ENCODE measurements at places on chromosomes 2 and 18. TPM values are rescaled to one million over a fixed set of nuclear protein-coding genes. Genes with fewer than 3 reads are reported as not detected.

- no peak for DNase-seq
Measured at GRCh38 chr2:230322561-230323384, 4.2 kb upstream of the SP140L start.

DNA sequence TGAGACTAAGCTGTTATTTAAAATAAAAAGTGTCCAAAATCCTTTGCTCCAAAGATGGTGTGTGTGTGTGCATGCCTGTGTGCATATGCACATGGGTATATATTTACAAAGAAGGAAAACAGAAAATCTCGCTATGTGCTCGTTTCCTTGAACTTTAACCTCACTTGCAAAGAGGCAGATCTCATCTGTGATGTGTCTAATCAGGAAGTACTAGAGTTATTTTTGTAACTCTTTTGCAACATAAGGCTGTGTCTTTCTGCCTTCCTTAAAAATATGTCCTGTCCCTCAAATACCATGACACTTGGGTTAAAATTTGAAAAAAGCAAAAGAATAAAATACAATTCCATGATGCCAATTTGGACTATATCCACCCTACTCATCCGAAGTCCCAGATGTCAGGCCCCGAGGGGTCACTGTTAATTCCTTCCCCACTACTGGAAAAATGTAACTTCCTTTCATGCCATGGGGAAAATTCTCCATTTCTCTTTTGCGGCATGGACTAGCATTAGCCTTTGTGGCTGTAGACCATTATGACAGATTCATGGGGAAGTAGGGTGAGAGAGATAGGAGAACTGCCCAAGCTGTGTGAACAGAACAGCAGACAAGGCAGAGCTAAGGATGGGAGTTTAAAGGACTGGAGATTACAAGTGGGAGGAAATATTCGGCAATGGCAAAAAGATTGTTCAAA lies 191.3 kb downstream of the MYO1B start:
- DNase-seq: no peak

Gene BIN1
- 60.0 TPM for total RNA-seq

Gene DNAJC5G
- not detected for total RNA-seq

Gene MROH2A
- not detected for total RNA-seq

Gene KRTCAP3
- not detected for total RNA-seq

DNA sequence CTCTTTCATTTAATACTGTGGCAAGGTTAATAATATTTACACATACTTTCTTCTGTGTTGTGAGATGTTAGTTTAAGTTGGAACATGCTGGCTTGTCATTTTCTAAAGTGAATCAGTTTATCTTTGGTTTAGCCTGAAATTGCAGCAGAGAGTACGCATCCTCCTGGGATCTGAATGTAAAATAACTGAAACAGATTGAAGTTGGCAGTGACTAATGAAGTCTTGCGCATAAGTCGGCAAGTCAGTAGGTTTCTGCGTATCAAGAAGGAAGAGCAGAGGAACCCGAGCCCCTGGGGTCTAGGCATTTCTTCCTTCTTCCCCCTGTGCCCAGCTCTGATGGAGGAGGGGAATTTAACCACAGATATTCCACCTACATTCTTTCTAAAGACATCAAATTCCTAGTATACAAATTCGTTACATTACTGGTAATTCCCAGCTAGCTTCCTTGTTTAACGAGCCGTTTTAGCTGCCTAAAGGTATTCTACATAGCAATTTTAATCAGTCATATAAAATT lies 392.1 kb upstream of the RAB12 start:
- no peak for DNase-seq

DNA sequence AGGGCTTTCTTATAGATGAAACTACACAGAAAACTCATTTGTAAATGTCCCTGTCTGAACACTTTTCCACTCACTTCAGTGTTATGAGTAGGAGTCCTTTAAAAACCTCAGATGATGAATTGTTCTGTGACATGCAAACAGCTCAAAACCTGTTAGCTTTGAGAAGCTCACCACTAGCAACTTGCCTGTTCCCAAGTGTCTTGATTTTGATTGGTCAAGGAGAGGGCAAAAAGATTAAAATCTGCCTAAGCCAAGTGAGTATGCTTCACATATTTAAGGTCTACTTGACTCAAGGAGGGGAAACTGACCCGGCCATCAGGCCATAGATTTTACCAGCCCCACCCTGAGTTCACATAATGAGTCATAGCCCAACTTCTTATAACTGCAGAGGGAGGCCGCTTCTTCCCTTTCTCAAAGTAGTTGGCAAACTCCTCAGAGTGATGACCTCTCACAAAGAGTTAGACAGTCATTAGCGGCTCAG lies 45.2 kb upstream of the MEIS1 start:
- peak; percentile 9 for DNase-seq

Gene SLC19A3
- 0.51 TPM for total RNA-seq

GRCh38 chr2:12705742-12706141 lies 11.0 kb upstream of the TRIB2 start:
- no peak for DNase-seq

Gene CD8B2
- not detected for total RNA-seq

DNA sequence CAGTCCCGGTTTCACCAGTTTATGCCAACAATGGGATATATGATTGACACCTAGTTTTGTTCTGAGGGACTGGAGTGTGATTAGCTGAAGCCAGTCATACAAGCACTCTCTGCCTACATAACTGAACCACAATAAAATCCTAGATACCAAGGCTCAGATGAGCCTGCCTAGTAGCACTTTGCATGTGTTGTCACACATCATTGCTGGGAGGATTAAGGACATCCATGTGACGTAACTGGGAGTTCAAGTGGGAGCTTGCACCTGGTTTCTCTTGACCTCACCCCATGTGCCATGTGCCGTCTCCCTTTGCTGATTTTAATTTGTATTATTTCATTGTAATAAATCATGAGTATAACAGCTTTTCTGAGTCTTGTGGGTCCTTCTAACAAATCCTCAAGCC lies 90.3 kb downstream of the TMEM163 start:
- DNase-seq: no peak

Gene MARCHF4
- 0.29 TPM for total RNA-seq

DNA sequence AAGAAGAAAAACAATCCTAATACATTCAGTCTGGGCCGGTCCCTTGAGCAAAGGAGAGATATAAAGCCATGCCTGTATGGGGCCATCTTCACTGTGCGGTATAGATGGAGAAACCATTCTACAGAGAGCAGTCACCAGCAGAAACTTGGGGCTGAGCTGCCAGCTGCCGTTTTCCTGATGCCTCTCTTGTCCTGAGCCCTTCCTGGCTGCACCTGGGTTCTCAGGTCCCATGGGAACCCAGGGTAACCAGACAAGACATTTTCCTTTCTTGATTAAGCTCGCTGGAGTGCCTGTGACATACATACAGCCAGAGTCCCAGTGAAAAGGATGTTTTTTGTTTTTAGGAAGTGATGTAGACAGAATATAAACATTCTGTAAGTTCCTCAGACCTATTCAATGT lies 5.3 kb upstream of the METTL21A start:
- DNase-seq: no peak

DNA sequence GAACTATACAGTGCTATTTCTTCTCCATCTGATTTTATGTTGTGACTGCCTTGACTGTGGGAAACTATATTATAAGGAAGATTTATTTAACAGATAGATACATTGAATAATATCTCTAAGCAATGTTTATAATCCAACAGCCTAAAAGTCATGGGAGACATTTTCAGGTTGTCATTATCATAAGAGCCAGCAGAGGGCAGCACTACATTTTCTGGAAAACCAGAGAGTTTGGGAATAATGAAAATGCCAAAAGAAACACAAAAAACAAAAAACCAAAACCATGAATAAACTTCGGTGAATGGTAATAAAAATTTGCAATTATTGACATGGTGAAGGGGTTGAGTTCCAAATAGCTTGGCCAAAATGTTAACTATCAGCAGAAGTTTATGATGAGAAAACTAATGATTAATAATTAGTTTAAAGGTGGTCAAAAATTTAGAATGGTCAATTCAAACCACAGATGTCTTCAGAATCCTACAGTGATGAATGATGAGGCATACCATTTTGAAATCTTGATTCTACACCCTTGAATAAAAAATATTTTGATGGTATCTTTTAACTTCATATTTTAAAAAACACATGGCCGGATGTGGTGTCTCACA lies 4.7 kb downstream of the EEF1B2 start:
- no peak for DNase-seq

Gene SERPINB11
- not detected for total RNA-seq

- no peak for DNase-seq
Measured at GRCh38 chr2:99183025-99183424, 2.0 kb downstream of the MRPL30 start.

- DNase-seq: no peak
Measured at GRCh38 chr2:234269769-234270204, 219.3 kb downstream of the SPP2 start.

- no peak for DNase-seq
Measured at GRCh38 chr2:238082151-238082550, 18.0 kb upstream of the ESPNL start.

DNA sequence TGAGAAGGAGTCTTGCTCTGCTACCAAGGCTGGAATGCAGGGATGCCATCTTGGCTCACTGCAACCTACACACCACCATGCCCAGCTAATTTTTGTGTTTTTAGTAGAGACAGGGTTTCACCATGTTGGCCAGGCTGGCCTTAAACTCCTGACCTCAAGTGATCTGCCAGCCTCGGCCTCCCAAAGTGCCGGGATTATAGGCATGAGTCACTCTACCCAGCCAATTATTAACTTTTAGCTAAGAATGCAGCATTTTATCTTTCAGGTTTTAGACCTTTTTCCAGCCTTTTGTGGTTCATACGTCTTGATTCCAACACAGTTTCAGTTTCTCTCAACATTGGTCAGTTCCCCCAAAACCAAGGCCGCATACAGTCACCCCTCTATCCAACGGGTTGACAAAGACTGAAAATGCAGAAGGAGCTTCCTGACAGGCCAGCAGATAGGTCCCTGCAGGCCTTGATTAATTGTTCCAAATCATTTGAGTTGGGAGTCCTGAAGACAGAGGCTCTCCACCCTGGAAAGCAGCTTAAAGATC lies 262.2 kb upstream of the KLHL29 start:
- DNase-seq: no peak
